ENCODE measurements at places on chromosomes 7 and 10. TPM values are rescaled to one million over a fixed set of nuclear protein-coding genes. Genes with fewer than 3 reads are reported as not detected.

The SPDYE1 gene
- total RNA-seq, result not detected

The PRSS2 gene
- total RNA-seq, result 0.64 TPM

The FAM107B gene
- 168 TPM for total RNA-seq

The SDK1 gene
- 20.0 TPM for total RNA-seq

The DNAJC30 gene
- 10.5 TPM for total RNA-seq

The ADAP1 gene
- total RNA-seq, result 220 TPM

The GBX1 gene
- total RNA-seq, result not detected

The CYP2W1 gene
- 0.71 TPM for total RNA-seq

The TMEM176B gene
- total RNA-seq, result 7.3 TPM

The LIPN gene
- not detected for total RNA-seq

The ICA1 gene
- total RNA-seq, result 66.4 TPM

The SAMD9 gene
- total RNA-seq, result 74.8 TPM

The SSC4D gene
- total RNA-seq, result not detected

The GNGT1 gene
- total RNA-seq, result not detected

The CALML3 gene
- total RNA-seq, result not detected

The FRMPD2 gene
- total RNA-seq, result 1.9 TPM

The ITGB8 gene
- 183 TPM for total RNA-seq

The GTF2IRD1 gene
- 31.1 TPM for total RNA-seq

The KLHDC10 gene
- total RNA-seq, result 35.3 TPM

The FGF8 gene
- total RNA-seq, result not detected

The VIPR2 gene
- not detected for total RNA-seq

The POLR2J2 gene
- 16.6 TPM for total RNA-seq

The MRC1 gene
- not detected for total RNA-seq

The MLXIPL gene
- 3.0 TPM for total RNA-seq

The ITPRID1 gene
- 0.95 TPM for total RNA-seq

The PALD1 gene
- 0.38 TPM for total RNA-seq

Measured in Calu3 (cell line).